ENCODE measurements at places on chromosomes 11 and 22. TPM values are rescaled to one million over a fixed set of nuclear protein-coding genes. Genes with fewer than 3 reads are reported as not detected.

DNA sequence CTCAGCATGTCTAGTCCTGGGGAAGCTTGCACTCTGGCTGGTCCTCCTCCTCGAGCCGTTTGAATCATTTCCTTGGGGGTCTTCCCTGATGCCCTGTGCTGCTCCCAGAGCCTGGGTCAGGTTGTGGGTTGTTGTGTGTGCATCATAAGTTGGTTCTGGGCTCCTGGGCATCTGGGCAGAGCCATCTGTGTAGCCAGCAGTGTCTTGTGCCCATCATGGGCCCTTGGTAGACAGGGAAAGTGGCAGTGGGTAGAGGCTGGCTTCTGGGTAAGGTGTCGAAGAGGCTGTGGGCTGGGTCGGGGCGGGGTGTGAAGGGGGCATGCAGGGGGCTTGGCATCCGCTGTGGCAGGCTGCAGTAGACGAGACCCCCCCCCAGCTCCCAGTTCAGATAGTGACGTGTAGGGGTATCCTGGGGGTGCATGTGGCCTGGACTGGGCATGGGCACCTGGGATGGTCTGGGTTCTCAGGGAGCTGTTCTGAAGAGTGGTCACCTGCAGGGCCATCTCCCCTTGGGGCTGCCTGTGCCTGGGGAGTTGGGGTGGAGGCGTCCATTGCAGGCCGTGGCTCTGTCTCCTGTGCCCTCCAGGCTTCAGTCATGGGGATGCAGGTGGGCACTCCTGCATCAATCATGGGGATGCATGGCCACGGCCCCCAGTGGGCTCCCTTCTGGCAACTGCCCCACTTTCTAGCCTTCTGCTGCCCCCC lies 7.2 kb upstream of the TRMT2A start:
- DNase-seq: no peak

GRCh38 chr11:96794152-96794551 lies 404.3 kb downstream of the JRKL start:
- no peak for DNase-seq

DNA sequence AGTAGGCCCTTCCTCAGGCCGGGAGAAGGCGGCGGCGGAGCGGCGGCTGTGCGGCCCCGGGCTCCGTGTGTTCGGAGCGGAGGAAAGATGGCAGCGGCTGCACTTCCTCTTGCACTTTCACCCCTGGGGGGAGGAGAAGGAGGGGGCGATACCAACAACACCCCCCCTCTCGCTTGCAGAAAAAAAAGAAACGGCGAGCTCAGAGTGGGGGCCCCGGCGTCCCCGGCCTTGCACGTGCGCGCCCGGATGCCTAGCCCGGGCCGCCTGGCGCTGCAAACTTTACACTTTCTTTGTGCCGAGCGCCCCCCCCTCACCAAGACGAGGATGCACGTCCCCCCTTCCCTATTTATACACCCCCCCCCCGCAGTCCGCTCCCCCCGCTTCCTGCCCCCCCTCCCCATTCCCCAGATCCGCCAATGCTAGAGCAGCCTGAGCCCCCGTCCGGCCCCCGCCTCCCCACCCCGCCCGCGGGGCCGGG lies at the start of gene PATZ1:
Gene PATZ1 (minus strand): TSS at position 92 of the 478 bp plus-strand sequence. CDS start 744 bp downstream, outside the sequence.
- DNase-seq: peak; percentile 86

Gene YWHAH
- total RNA-seq: 53.4 TPM

Gene ANO5
- total RNA-seq: 28.8 TPM

- DNase-seq: peak; percentile 49
Observed at GRCh38 chr11:120128392-120129119, 9.4 kb downstream of the TRIM29 start.

DNA sequence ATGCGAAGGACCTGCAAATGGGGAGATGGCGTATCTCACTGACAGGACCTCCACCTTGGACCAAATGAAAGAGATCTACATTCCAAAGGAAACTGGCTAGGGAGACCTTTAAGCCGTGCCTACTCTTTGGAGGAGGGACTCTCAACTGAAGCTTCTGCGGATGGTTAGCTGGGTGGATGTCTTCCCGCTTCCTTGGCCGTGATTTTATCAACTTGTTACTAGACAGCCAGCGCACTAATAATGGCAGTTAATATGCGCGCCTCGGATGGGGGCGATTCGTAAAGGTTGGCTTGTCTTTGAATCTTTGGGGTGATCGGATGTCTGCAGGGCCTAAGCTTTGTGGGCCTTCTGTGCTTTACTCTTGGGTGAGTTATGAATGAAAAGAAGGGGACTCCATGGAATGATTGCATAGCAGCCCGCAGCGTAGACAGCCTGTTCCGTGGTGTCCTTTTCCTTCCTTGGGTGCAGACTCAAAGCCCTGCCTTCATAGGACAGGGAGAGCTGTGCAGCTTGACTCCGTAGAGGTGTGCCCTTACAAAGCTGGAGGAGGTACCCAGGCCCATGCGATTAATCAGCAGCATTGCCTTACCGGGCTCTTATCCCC lies 1.5 kb downstream of the ZNRF3 start:
- DNase-seq: no peak

Gene CST6
- total RNA-seq: 0.93 TPM

- DNase-seq: peak; percentile 85
Observed at GRCh38 chr11:45025716-45026492, 75.2 kb upstream of the TP53I11 start.

DNA sequence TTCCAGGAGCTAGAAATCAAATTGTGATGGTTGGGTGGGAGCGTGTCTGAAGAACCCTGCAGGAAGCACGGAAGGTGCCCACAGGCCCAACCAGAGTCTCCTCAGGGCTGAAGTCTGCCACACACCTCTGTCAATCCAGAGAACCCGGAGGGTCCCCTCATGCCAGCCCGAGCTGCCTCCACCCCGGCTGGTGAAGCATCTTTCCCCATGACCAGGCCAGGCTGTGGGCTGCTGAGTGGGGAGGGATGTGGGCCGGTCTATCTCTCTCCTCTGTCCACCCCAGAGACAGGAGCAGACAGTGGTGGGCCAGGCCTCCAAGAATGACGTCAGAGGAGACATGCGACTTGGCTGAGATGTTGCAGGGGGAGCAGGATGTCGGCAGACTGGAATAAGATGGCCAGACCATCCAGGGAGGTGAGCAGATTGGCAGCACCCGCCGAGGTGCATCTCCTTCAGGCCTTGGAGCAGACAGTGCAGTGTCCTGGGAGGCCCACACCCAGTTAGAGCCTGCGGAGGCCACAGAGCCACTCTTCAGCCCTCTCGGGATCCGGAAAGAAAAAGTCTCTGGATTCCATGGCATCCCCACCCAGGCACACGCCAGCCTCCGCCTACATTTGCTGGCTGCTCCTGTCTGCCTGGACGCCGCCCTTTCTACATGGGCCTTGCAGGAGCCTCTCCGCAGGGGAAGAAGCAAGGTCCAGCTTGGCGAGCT lies 1524.9 kb downstream of the BRD1 start:
- no peak for DNase-seq

GRCh38 chr11:126808836-126809235 lies 191.7 kb downstream of the KIRREL3 start:
- DNase-seq: no peak

- DNase-seq: no peak
Observed at GRCh38 chr11:73028611-73029010, 113.5 kb downstream of the FCHSD2 start.

DNA sequence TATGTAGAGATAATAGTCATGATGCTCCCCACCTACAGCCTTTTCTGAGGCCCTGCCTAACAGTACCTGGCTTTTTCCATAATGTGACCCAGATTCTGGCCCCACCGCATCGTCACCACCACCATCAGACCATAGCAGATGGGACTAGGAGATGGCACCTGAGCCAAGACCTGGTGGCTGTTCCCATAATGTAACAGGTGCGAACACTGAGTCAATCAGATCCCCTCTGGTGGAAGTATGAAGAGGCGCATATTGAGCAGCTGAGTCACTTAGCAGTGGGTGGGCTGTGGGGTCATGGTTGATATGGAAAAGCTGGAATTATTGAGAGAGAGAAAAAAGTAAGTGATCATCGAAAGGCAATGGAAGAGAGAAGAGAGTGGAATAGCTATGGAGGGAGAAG lies 578.0 kb upstream of the CADM1 start:
- no peak for DNase-seq

- no peak for DNase-seq
Observed at GRCh38 chr11:2252018-2252417, 18.4 kb downstream of the ASCL2 start.

GRCh38 chr11:10044618-10045017 lies 249.4 kb downstream of the SBF2 start:
- no peak for DNase-seq

- DNase-seq: no peak
Observed at GRCh38 chr11:111840143-111840542, 31.2 kb downstream of the ALG9 start.

GRCh38 chr22:37792494-37792893 lies 15.2 kb upstream of the GCAT start:
- DNase-seq: no peak

DNA sequence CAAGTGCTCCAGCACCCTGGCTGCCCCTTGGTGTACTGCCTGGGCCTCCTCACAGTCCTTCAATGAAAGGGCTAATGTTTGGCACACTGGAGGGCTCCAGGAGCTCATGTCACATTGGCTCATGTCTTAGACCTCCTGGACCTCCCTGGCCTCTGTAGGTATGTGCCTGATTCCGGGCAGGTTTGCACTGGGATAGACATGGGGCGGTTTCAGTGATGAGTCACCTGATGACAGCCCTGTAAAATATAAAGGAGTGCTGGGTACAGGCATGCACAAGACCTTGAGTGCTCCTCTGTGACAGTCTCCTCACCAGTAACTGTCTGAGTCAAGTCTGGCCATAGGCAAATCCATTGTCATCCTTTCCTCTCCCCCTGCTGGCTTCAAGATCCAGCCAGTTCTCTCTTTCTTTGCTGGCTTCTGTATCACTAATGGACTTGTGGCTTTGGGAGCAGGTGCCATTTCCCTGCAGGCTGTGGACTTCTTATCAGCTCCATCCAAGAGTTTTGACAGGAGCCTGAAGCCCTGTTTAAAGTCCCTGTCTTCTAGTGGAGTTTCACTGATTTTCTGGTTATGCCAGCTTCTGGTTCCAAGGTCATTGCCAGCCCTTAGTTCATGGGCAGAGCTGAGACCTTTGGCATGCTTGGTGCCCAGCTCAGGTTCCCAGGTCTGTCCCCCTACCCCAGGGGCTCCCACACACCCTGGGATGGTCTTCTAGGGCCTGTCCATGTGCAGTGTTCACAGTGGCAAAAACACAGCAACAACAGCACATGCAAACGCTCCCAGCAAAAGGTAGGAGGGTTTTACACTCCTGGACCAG lies 22.7 kb upstream of the P2RY2 start:
- DNase-seq: peak; percentile 17

Gene ZNF215
- 0.36 TPM for total RNA-seq

- DNase-seq: no peak
Observed at GRCh38 chr11:128171506-128171905, 415.9 kb downstream of the ETS1 start.

Gene RPS19BP1
- total RNA-seq: 47.0 TPM

DNA sequence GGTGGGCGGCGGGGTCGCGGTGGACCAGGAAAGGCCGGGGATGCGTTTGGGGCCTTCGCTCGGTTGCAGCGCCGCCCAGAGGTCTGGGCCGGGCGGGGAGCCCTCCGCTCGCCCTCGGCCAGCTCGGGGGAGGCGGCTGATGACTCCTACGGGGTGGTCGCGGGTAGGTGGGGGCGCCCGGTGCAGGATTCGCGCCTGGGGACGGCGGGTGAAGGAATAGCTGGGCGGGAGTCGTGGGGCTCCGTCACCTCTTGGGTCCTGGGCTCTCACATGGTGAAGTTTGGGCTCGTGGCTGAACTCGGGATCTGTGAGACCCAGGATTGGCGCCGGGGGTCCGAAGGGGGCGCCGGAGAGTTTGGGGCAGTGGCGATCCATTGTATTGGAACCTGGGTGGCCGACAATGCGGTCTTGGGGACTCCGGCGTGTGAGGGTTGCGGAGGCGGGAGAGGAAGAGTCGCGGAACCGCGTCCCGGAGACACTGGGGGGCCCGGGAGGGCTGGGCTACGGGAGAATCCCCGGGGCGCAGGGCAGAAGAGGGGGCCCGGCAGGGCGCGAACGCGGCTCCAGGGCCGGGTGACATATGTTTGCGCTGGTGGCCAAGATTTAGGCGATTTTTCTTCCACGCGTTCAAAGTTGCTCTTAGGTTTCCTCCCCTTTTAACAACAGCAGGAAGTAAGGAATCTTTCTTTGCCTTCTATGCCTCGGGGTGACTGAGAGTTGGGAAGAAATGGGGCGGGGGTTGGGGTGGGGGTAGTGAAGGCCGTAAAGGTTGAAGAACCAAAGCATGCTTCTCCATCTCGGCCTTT lies 935 bp downstream of the QSER1 start:
- peak; percentile 50 for DNase-seq

Gene SLC16A8
- 0.23 TPM for total RNA-seq

Gene TMEM109
- 72.5 TPM for total RNA-seq

Gene KLHL35
- 0.42 TPM for total RNA-seq

- no peak for DNase-seq
Observed at GRCh38 chr11:18312663-18313420, 9.1 kb downstream of the HPS5 start.

Gene PNPLA3
- 3.3 TPM for total RNA-seq

Gene CDCA5
- total RNA-seq: 1.1 TPM

Gene FGF3
- total RNA-seq: not detected

GRCh38 chr11:96013461-96014213 lies 89.7 kb upstream of the MTMR2 start:
- no peak for DNase-seq

DNA sequence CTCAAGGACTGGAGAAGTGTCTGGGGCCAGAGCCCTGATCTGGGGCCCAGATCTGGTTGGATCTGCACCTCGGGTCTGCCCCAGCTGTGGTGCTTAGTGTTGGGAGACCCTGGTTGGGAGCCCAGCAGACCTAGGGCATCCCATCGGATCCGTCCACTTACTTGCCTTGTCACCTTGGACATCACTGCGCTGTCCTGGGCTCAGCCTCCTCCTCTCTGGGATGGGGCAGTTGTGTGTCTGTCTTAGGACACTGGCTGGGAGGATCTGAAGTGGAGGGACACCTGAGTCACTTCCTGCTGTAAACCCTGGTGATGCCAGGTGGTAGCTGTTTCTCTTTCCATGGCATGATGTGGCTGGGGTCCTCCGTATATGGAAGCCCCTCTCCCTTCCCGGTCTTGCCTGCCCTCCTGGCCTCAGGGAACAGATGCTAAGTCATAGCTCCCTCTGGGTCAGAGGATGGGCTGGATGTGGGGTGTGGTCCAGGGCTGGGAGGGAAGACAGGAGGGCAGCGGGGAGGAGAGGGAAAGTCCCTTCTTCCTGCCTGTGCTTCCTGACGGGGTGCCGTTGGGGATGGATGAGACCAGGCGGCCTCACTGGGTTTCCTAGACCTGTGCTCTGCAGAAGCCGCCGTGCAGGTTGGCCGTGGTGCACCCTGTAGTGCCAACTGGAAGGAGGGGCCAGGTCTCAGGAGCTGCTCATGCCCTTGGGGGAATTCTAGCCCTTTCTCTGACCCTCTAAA lies 12.1 kb upstream of the OMP start:
- no peak for DNase-seq

Gene MS4A3
- total RNA-seq: not detected
